ENCODE measurements at places on chromosomes 13 and 19.

- DNase-seq: no peak
These were observed 5.7 kb downstream of the SMIM24 start for GRCh38 chr19:3474614-3475013.

DNA sequence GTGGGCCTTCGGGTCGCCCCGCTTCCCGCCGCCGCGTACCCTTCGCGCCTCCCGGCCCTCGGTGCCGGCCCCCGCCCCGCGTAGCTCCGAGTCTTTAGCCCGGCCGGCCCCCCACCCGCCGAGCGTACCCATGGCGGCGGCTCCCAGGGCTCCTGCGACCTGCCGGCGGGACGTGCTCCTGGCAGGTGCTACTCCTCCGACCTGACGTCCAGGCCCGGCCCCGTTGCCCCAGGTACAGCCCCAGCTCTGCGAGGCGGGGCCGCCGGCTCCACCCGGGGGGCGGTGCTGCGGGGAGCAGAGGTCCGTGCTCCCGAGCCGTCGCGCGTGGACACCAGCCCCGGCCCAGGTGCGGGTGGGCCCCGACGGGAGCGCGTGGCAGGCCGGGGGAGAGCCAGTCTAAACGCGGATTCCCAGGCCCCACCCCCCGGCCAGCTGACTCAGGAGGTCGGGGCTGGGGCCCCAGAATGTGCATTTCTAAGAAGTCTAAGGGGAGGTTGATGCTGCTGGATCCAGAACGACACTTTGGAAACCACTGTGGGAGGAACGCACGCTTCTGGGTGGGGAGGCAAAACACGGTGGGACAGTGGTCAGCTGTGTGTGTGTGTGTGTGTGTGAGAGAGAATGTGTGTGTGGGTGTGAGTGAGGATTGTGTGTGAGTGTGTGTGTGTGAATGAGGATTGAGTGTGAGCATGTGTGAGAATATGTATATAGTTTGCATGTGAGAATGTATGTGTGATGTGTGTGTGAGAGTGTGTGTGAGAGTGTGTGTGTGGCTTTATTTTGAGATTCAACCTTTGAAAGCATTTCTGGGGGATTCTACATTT lies at the start of gene SLC15A1:
Gene SLC15A1, minus strand, starts transcription at position 206 of the 824 bp plus-strand sequence. Its CDS starts 74 bp downstream, at position 132.
- DNase-seq: no peak

DNA sequence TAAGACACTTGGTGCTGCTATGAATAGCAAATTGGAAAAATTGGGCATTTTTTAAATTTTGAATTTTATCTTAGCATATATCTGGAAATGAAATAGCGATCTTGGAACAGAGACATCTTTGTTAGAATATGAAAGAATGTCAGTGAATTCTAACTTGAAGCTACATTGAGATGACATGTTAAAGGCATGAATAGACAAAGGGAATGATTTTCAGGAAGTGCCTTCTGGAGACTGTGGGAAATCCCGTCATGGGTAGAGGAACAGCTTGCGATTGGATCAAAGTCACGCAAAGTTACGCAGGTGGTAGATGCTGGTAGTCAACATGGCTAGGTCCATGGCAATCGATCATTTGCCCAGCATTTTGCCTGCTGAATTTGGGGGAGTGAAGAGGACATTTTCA lies 43.5 kb downstream of the LRCH1 start:
- DNase-seq: no peak

GRCh38 chr13:98026457-98026857 lies 73.0 kb downstream of the IPO5 start:
- no peak for DNase-seq

DNA sequence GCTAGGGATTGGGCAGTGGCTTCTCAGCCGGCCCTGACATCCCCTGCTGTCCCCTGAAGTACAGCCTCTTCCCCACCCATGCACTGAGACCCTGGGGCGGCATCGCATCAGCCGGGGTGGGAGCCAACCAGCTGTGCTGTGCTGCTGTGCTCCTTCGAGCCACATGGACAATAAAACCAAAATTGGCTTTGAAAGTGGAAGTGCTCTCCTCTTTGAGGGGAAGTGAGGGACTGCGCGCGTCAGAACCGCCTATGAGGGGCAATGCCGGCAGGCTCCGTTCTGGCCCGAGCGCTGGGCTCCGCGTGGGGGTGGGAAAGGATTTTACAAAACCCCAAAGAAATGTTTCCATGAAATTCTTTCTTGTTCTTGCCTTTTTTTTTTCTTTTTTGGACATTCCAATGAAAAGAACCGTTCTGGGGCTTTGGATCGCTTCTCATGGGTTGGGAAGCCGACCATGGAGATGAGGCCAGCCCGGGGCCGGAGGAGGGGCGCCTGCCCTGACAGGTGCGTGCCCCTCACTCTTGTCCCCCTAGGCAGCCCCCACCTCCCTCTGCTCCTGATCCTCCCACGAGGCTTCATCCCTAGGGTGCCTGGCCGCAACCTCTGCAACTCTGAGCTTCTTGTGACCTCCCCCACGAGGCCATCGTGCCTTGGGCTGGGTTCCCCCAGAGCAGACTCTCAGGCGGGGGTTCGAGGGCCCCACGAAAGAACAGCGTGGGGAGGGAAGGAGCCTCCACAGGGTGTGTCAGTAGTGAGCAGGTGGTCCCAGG lies 22.6 kb downstream of the KLHL26 start:
- no peak for DNase-seq

DNA sequence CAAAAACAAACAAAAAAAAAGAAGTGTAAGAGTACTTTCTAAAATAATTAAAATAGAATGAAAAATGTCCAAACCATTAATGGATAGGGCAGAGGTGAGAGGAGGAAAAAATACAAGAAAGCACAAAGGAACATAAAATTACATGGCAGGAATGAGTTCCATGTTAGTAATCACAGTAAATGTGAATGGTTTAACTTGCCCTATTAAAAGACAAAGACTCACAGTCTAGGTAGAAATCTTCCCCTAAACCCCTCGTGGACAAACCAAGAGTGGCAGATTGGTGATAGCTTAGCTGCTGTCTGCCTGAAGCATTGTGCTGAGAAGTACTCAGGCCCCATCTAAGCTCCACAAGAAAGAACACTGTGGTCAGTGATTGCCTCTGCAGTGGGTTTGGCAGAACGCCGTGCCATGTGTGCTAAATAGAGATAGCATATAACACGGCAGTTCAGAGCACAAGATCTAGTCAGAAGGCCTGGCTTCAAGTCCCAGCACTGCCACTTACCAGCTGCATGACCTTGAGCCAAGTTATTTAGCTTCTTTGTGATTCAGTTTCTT lies 103.5 kb downstream of the DPF1 start:
- DNase-seq: no peak

DNA sequence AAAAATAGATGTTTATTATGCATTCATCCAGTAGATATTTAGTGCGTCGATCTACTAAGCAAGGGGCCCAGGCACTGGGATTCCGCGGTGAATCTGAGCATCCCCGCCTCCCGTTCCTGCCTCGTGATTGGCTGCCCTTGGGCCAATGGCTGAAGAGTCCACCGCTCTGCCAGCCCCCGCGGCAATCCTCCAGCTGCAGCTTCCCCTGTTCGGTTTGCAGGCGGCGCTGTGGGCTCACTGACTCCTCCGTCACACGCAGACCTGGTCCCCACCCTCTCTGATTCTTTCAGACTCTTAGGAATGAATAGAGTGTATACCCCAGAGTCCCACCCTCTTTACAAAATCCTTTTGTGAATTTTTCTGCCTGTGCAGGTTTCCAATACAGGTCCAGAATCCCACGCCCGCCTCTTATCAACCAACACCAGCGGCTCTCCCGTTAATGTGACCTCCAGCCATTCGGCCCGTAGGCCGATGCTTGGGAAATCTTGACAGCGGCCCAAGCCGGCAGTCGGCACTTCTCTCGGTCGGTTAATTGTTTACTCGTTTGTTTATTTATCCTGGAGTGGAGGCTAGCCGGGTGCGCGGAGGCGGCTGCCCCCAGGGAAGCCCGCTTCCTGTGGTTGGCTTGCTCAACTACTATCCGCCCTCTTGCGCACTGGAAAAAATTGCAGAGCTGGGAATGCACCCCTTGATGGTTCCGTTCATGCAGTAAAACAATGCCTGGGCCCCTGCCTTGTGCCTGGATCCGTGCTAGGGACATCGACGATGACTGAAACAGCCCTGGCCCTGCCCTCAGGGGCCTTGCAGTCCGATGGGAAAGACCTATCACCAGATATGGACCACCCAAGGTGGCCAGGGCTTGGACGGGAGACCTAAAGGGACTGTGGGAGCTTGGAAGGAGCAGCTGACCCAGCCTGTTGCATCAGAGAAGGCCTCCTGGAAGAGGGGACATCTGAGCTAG lies 4.5 kb upstream of the ARHGAP35 start:
- DNase-seq: peak; percentile 93

DNA sequence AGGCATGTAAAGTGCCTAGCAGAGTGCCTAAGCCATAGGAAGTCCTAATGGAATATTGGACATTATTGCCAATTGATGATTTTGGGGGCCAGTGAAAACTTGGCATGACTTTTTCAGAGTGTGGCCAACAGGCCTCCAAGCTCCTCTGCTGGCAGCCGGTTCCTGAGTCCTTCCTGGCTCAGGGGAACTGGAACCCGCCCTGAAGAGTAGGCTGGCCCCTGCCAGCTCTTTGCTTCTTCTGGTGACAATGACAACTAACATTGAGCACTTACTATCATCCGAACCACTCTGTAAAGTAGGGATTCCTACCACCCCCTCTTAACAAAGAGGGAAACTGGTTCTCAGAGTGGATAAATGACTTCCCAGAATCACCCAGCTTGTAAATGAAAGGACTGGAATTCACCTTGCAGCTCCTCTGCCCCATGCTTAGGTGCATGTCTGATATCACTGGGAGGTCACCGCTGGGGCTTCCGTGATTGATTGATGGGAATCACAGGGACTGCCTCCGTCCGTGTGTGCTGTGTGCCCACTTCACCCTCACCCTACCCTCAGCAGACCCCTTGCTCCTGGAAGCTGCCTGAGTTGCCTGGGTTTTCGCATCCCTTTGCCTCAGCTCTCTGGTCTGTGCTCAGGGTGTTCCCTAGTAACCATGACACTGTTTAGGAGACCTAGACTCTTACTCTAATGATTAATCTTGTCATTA lies 50.6 kb downstream of the TNFRSF19 start:
- DNase-seq: no peak

DNA sequence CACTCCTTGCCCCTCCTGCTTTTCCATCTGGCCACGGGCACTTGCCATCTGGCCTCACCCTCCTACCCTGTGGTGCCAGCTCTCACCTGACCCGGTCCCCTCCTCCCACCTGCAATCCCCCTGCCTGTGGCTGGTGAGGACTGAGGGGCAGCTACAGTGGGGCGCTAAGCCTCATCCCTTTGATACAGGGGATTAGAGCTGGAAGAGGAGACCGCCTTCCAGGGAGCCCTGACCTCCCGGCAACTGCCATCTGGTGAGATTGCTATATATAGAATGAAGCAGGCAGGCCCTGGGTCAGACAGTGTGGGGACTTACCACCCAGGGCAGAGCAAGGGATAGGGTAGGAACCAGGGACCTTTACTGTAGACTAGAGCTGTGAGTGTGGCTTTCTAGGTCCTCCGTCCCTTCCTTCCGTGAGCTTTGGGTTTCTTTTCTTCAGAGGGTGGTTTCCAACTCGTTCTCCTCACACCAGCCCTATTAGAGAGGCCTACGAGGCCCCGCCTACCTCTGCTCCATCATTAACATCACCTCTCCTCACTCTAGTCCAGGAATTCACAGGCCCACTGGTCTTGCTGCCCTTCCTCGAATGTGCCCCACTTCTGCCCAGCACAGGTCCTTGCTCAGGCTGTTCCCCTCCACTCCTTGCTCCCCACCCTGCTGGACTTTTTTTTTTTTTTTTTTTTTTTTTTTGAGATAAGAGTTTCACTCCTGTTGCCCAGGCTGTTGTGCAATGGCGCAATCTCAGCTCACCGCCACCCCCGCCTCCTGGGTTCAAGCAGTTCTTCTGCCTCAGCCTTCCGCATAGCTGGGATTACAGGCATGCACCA lies 7.7 kb downstream of the KASH5 start:
- no peak for DNase-seq

DNA sequence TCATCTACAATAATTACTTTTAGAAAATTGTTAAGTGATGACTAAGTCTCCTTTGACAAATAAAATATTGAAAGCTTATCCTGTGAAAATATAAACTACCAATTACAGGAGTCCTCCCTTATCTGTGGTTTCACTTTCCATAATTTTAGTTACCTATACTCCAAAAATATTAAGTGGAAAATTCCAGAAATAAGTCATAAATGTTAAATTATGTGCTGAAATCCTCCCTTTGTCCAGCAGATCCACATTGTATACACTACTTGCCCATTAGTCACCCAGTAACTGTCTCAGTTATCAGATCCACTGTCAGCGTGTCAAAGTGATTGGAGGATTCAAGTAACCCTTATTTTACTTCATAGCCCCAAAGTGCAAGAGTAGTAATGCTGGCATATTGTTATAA lies 98.1 kb downstream of the SERP2 start:
- DNase-seq: no peak

- DNase-seq: no peak
These were observed 53.3 kb downstream of the PARP4 start for GRCh38 chr13:24459234-24459633.

DNA sequence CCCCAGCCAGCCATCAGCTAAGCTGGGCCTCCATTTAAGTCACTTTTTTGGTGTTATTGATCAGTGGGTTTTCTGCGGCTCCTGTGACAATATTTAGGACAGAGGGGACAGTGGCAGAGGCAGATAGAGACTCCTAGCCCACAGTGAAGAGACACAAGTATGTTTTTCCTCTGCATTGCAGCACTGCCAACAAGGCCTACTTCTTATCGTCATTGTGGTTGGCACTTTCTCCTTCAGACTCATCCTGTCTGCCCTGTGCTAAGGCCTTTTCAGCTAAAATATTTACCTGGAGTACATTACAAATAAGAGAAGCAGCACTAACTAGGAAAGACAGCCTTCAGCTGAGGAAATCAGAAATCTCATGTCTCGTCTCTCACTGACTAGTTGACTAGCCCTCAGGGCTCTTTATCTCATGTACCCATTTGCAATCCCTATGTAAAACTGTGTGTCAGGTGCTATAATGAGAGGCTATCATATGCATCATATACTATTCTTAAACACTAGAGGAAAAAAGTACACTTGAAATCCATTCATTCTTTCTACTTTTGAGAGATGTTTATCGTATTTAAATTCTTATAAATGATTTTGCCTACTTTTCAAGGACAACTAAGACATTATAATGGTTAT lies 62.2 kb downstream of the ZAR1L start:
- DNase-seq: no peak

GRCh38 chr13:82829040-82829439 lies 1053.2 kb downstream of the SLITRK1 start:
- no peak for DNase-seq

- DNase-seq: no peak
These were observed 11.0 kb downstream of the SGTA start for GRCh38 chr19:2771786-2772674.

Data from CD4-positive, alpha-beta T cell treated with Interleukin-15 for 4 hours (primary cell).